ENCODE measurements at places on chromosomes 6 and 20.

DNA sequence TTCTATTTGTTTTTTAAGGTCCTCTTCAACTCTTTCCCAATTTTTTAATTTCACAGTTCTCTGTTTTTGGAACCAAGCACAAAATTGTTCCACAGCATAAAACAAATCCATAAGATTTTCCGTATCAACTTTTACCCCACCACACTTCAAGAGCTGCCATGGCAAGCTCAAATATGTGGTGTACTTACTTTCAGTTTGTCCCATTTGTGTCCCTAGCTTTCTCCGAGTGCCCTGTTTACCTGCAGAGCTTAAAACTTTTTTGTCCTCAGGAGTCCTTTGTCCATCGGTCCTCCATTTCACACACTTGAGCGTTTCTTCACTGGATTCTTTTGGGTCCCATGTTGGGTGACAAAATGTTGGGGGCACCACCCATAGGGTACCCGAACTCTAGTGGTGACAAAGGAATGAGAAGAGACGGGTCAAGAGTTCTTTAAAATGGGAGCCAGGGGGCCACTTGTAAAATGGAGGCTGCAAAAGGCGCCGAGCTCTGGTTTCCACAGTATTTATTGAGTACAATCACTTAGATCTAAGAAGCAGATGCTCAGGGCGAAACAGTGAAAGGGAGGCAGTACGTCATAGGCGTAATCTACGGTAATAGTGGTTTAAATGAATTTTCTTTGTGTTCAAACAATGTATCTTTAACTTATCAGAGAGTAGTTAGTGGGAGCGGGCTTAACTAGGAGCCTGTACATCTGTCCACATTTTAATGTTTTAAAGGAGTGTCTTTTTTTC, 39.8 kb upstream of the SERINC1 start:
- H3K4me1 ChIP-seq, result no peaks in the 10 kb centered on the region
- DNase-seq, result no peak
- no peaks in the 10 kb centered on the region for H3K36me3 ChIP-seq
- H3K4me3 ChIP-seq, result no peak overlapping the region

DNA sequence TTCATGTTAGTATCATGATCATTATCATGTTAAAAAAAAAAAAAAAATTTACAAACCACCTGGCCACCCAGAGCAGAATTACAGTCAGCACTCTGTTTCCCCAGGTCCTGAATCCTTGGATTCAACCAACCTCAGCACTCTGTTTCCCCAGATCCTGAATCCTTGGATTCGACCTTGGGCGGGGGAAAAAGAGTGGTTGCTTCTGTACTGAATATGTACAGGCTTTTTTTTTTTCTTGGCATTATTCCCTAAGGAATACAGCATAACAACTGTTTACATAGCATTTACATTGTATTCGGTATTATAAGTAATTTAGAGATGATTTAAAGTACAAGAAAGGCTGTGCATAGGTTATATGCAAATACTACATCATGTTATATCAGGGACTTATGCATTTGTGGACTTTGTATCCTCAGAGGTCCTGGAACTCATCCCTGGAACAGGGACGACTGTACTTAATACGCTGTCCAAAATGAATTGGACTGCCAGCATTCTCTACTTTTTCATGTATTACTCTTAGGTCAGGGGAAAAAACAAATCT, 31.2 kb downstream of the GCNT2 start:
- H3K36me3 ChIP-seq, result no peaks in the 10 kb centered on the region
- no peak overlapping the region for H3K4me3 ChIP-seq
- no peak overlapping the region for H3K27ac ChIP-seq

DNA sequence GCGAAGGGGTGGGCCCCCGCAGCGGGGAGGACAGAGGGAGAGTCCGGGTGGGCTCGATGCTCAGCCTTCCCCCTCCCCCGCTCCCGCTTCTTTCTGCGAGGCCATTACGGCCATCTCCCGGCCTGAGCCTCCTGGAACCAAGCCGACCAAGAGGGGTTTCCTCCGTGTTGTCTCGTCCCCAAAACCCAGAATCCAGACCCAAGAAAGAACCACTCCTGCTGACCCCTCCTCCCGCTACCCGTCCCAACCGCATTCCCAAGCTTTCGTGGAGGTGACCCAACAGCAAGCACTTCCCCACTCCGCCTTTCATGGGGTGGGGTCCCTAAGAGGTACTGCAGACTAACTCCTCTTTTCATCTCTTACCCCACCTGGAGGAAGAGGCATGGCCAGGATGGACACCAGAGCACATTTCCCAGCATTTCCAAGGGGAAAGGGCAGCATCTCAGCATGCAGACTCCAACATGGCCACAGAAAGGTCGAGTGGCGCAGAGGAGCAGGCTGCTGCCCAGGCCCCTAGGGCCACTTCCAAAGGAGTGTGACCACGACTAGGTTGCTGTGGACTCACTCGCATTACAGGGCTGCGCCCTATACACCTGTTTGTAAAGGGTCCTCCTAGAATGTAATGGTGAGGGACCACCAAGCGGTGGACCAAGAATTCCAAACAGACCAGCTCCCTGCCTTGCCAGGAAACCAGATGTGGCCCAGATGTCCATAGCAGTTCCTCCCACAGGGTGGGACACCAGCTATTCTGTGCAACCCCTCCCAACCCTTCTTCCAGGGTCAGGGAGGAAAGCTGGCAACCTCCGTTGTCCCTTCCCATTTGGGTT, 53.4 kb downstream of the MRPL14 start:
- H3K4me3 ChIP-seq, result peak overlapping the region; percentile 70
- H3K36me3 ChIP-seq, result no peaks in the 10 kb centered on the region
- no peak overlapping the region for H3K27ac ChIP-seq
- peaks cover 9% of the 10 kb centered on the region for H3K27me3 ChIP-seq

- H3K36me3 ChIP-seq, result no peaks in the 10 kb centered on the region
- DNase-seq, result no peak
- no peaks in the 10 kb centered on the region for H3K27me3 ChIP-seq
- no peaks in the 10 kb centered on the region for H3K4me1 ChIP-seq
- no peak overlapping the region for H3K4me3 ChIP-seq
- H3K27ac ChIP-seq, result no peak overlapping the region
Observed at GRCh38 chr6:152420696-152421095, 216.5 kb downstream of the SYNE1 start.

DNA sequence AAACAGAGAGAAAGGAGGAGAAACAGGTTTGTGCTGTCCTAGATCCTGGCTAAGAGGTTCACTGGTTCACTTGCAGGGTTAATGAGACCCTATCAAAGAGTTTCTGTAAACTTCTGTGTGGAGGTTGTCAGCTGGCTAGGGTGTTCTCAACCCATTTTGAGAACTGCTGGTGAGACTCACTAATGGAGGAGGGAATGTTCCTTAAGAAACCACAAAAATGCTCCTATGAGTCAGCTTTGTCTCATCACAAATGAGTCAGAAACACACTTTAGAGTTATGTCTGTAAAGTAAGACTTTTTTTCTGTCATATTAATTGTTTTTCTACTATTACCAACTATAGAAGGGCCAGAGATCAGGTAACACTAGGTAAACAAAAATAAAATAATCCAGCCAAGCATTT, 884.4 kb downstream of the PHF3 start:
- DNase-seq, result no peak
- H3K27ac ChIP-seq, result no peak overlapping the region
- H3K4me1 ChIP-seq, result no peaks in the 10 kb centered on the region
- no peaks in the 10 kb centered on the region for H3K36me3 ChIP-seq

- peaks cover 9% of the 10 kb centered on the region for H3K4me1 ChIP-seq
- DNase-seq, result no peak
- H3K27me3 ChIP-seq, result no peaks in the 10 kb centered on the region
Observed at GRCh38 chr6:126337323-126337722, 2.6 kb upstream of the CENPW start.

DNA sequence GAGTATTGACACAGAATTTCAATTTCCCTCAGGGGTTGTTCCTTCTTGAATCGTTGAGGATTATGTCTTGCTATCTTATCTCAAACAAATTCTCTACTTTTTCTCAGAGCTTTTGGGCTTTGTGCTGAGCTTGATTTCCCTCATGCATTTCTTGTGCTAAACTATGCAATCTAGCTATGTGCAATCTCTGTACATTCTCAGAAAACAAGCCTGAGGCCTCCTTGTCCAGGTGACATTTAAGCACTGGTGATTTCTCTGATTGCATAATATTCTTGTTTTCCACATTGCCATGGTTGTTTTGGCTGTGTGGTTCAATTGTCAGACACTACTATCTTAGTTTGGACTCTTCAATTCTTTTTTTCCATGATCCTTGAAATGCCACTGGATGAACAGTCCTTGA, 81.2 kb upstream of the MAN1A1 start:
- H3K36me3 ChIP-seq, result no peaks in the 10 kb centered on the region
- no peak overlapping the region for H3K27ac ChIP-seq
- no peaks in the 10 kb centered on the region for H3K4me1 ChIP-seq

DNA sequence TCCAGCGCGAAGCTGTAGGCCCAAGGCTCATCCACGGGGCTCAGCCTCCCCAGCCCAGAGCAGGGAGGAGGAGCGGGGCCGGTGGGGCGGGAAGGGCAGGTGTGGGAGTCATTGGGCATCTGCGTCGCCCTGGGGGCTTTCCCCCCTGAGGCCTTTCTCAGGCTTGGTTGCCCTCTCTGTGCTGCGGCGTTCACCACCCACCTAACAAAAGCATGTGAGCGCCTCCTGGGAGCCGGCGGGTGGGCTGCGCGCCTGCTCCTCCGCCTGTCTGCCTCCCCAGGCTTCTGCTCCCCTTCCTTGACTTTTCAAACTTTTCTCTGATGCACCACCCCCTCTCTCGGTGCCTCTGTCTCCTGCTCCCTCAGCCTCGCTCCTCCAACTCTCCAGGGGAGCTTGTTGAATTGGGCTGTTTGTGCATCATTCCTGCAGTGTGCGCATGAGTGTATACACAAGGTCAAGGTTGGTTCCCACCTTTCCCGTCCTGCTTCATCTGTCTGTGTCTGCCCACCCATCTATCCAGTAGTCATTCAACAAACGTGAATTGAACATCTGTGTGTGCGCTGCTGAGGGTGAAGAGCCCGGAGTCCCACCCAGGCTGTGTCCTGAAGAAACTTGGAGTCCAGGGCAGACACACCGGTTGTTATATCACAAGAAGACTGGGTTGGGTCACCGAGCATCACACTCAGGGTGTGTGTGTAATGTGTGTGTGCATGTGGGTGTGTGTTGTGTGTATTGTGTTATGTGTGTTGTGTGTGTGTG, 82.4 kb upstream of the NNAT start:
- H3K27me3 ChIP-seq, result no peaks in the 10 kb centered on the region
- H3K27ac ChIP-seq, result no peak overlapping the region
- H3K36me3 ChIP-seq, result no peaks in the 10 kb centered on the region
- H3K4me3 ChIP-seq, result no peak overlapping the region
- no peaks in the 10 kb centered on the region for H3K4me1 ChIP-seq
- no peak for DNase-seq

DNA sequence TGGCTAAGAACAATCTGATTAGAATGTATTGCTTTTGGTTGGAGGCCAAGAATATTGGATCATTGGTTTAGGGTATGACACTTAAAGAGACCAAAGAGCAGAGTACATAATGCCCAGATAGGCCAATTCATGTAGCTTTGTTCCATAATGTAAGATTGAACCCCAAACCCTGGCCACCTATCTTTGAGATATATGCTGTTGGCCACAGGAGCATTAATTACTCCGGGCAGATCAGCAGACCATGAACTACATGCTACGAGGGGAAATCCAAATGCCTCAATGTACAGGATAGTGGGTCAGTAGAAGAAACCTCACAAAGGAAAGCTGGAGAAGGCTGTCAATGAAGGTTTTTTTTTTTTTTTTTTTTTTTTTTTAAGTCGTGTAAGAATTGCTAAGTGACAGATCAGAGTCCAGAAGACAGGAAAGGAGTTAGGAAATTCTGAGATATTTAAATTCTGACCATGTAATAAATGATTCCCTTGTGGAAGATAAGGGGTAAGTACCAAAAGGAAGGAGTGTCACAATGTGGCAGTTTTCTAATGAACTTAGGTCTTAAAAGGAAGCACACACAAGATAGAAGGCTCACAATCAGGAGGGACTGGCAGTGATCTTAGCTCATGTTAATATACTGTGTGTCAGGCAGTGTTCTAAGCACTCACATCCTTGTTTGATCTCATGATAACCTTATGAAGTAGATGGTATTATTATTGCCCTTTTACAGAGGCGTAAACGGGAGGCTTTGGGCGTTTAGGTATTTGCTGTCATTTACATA, 61.4 kb downstream of the CARMIL1 start:
- H3K4me3 ChIP-seq, result no peak overlapping the region
- no peaks in the 10 kb centered on the region for H3K36me3 ChIP-seq
- no peaks in the 10 kb centered on the region for H3K27me3 ChIP-seq
- no peak for DNase-seq

DNA sequence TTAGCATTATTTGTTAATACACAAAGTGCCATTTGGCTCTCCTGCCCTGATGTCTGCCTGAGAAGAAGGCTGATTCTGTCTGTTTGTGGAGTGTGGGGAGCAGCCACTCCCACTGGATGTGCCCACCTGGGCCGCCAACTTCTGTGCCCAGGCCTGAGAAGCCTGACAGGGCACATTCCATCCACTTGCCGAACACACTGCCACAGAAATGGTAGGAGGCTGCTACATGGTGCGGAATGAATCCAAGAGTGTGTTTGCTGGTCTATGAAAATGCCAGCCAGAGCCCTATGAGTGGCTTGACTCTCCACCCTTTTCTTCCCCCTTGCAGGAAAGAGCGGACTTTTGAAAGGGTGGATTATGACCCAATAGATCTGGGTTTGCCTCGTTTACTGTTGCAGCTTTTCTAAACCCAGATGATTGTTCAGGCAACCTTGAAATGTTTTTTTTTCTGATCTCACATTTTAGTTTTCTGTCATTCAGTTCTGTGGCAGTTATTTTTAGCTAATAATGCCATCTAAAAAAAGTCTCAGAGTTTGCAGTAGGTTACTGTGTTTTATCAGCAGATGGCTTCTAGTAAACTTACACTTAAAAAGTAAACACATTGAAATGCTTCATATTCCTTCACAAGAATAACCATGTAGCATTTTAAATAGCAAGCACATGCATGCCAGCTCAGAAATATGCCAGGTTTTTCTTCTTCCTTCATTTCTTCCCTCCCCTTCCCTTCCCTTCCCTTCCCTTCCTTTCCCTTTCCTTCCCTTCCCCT, 196.5 kb downstream of the SLC35F1 start:
- no peaks in the 10 kb centered on the region for H3K4me1 ChIP-seq
- H3K4me3 ChIP-seq, result no peak overlapping the region

DNA sequence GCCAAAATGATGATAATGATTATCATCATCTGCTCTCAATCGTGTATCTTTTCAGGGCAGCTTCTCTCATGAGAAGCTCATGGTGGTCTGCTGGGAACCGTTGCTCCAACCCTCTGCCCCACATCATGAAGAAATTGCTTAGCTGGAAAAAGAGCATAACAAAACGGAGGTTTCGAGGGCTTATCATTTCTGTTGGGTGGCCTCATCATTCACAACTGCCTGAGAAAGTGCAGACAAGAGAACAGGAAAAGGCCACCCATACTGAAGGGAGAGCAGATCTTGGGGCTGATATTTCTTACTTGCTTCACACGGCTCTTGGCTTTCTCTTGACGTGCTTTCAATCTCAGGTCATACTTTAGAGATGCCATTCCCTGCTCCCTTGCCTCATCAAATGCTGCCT, 471.6 kb downstream of the CD83 start:
- H3K36me3 ChIP-seq, result no peaks in the 10 kb centered on the region
- no peak overlapping the region for H3K4me3 ChIP-seq
- no peaks in the 10 kb centered on the region for H3K4me1 ChIP-seq

DNA sequence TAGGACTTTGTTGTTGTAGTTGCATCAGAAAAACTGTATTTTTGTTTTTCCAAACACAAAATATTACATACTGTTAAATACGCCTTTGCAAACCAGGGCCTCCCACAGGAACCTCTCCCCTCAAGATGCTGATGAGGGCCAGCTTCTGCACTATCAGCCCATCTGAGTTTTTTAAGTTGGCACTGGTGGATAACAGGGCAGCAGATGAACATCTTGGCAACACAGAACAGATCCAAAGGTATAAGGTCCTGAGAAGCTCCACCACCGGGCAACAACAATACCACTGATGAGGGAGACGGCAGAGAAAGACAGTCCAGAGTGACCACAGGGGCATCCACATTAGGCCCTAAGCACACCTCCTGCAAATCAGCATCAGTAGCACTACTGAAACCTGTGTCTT, 177.7 kb downstream of the DLL1 start:
- H3K4me1 ChIP-seq, result no peaks in the 10 kb centered on the region
- H3K27ac ChIP-seq, result no peak overlapping the region
- H3K36me3 ChIP-seq, result no peaks in the 10 kb centered on the region
- no peaks in the 10 kb centered on the region for H3K27me3 ChIP-seq

Data from effector memory CD4-positive, alpha-beta T cell (primary cell).